Articular chondrocyte of knee joint (primary cell): ENCODE measurements at places on chromosomes 1 and 21. TPM values are rescaled to one million over a fixed set of nuclear protein-coding genes. Genes with fewer than 3 reads are reported as not detected.

Gene PARS2
- total RNA-seq: 4.3 and 5.7 TPM in 2 replicates

Gene OPRD1
- total RNA-seq: under 0.01 TPM in 1 of 2 replicates, not detected in the other

Gene MAN1C1
- total RNA-seq: 23.9 and 28.6 TPM in 2 replicates

Gene ERICH3
- total RNA-seq: not detected in 2 replicates

Gene AMY1A
- total RNA-seq: not detected in 2 replicates

Gene RHCE
- 0.65 and 1.4 TPM in 2 replicates for total RNA-seq

Gene TNFSF18
- total RNA-seq: not detected in 2 replicates

Gene PIK3CD
- 6.1 and 7.2 TPM in 2 replicates for total RNA-seq

Gene BECN2
- not detected in 2 replicates for total RNA-seq

Gene HSPB7
- total RNA-seq: 13.2 and 19.6 TPM in 2 replicates

Gene RAB3B
- 7.2 and 7.9 TPM in 2 replicates for total RNA-seq

Gene KRTAP19-1
- not detected in 2 replicates for total RNA-seq

Gene PCP4
- total RNA-seq: not detected in 2 replicates

Gene TNFRSF9
- total RNA-seq: 0.13 and 0.65 TPM in 2 replicates

Gene SERTAD4
- 0.11 TPM in 1 of 2 replicates, not detected in the other for total RNA-seq

Gene MIA3
- 65.8 and 86.4 TPM in 2 replicates for total RNA-seq

Gene RYR2
- under 0.01 and 0.43 TPM in 2 replicates for total RNA-seq

Gene LPAR3
- 0.32 TPM in 1 of 2 replicates, not detected in the other for total RNA-seq

Gene ANGPTL3
- under 0.01 and 0.11 TPM in 2 replicates for total RNA-seq
